ENCODE measurements at places on chromosomes 13 and 19.

DNA sequence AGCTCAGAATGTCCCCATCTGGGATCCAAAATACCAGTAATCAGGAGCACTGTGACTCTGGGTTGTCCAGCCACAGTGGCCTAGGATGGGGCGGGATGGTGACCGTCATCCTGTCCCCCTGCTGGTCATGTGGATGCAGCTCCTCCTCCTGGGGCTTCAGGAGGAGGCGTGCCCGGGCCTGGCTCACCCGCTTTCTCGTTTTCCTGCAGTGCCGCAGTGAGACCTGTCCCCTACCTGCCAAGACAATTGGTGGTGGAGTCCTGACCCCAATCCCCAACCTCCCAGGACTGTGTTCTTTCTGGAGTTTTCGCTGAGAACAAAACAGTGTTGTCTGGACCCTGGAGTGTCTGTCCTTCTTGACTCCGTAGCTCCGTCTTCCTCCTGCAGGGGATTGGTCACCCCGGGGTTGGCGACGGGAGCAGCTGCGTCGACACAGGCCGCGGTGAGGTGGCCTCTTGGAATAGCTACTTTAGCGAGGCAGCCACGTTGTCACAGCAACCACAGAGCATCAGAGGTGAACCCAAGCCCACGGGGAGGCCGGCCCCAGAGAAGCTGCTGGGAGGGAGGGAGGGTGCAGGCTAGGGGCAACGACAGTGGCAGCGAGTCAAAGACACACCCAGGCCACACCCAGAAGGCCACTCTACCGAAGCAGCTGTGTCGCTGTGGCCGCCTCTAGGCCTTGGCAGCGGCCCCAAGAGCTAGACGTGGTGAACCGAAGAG lies 10.2 kb upstream of the EMC10 start:
- DNase-seq, result no peak

- no peak for DNase-seq
These were observed 165.6 kb downstream of the MZT1 start for GRCh38 chr13:72561791-72562190.

DNA sequence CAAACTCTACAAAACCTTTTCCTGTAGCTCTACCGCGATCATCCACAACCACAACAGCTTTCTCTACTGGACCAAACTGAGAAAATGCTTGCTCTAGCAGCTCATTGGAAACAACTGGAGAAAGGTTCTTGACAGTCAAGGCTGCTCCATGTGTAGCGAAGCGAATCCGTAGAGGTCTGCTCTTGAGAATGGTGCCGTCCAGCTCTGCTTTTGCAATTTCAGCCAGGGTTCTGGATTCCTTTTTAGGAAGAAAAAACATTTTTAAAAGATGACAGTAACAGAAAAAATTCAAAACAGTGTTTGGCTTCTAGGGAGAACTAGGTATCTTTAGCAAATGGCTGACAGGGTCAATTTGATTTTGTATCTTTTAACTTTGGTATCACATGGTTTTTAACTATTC lies 10.4 kb downstream of the PSPC1 start:
- DNase-seq, result no peak

- no peak for DNase-seq
These were observed 240.3 kb downstream of the DCT start for GRCh38 chr13:94239135-94239534.

DNA sequence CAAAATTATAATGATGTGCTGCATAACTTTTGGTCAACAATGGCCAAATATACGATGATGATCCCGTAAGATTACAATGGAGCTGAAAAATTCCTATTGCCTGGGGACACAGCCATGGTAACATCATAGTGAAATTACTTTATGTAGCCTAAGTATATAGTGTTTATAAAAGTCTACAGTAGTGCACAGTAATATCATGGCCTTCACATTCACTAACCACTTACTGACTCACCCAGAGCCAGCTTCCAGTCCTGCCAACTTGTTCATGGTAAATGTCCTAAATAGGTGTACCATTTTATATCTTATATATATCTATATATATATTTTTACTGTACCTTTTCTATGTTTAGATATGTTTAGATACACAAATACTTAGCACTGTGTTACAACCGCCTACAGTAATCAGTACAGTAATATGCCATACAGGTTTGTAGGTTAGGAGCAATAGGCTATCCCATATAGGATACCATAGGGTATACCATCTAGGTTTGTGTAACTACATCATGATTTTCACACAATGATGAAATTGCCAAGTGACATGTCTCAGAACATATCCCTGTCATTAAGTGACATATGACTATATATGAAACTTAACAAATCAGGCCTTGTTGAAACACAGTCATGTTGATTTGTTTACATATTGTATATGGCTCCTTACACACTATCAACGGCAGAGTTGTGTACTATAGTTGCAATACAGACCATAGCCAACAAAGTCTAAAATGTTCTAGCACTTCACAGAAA lies 23.7 kb downstream of the DIS3 start:
- no peak for DNase-seq

GRCh38 chr13:33322543-33322809 lies 36.9 kb upstream of the STARD13 start:
- no peak for DNase-seq

DNA sequence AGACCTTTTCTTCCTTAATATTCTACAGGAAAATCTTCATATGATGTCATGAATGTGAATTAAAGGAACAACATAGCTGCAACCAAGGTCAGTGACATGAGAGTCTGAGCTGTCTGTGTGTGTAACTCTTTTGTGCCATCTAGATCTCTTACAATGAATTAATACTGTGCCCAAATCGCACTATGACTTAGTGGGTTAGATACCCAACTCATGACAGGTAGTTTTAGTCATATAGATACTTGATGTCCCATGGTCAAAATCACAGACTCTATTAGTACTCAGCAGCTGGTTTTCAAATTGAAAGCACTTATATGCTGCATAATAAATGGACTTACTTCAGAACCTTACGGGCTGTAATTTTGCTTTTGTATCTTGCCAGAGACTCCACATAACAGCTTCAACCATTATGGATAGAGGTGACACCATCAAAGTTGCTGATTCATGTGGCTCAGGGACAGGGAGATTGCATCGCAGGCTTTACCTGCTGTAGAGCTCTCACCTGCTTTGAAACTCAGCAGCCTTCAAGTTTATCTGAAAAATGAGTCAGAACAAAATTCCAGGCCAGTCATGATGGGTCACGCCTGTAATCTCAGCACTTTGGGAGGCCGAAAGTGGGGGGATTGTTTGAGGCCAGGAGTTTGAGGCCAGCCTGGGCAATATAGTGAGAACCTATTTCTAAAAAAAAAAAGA lies 12.3 kb upstream of the ZNF283 start:
- DNase-seq, result no peak
